ENCODE measurements at places on chromosomes 5 and 9.

DNA sequence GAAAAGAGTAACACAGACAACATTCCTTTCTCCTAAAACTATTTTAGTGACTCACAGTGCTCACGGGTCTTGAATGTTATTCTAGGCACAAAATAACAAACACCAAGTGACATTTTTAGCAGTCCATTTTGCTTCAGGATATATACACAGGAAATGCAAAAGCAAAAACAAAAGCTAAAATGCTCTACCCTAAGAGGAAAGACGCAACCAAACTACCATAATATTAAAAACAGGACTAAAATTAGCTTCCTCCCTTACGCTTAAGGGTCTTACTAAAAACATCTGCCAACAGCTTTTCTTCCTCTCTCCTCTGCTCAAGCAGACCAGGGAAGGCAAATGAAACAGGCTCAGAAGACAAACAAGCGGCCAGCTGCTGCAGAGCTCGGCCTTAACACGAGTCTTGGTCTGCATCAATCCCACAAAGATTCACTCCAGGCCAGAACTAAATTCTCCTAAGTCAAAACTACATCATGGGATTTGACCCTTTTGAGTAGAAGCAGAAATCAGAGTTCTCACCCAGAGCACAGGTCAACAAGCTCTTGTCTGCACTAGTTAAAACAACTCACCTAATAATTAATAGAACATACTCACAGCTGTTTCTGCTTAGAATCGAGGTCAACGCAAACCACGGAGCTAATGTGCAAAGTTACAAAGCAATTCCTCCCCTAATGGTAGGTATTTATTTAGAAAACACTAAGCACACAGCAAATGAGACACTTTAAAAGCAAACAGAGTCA lies 62.3 kb downstream of the RAPGEF1 start:
- DNase-seq = no peak

- DNase-seq = no peak
Measured at GRCh38 chr5:129406440-129406839, 53.7 kb upstream of the ADAMTS19 start.

DNA sequence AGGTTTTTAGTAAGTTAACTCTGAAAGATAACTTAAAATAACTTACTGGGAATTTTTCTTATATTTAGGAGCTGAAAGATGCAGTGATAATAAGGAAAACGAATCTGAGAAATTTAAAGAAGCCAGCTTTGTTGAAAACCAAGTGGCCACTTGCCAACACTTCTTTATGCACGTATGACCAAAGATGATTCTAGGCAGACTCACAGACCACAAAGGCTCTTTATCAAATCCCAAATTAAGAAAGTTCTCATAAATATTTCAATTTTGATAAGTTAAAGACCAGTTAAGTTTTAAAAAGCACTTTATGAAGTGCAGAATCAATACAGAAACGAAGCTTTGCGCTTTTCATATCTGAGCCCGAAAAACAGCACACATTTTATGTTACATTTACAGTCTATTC lies 1.5 kb downstream of the AFF4 start:
- DNase-seq = no peak

GRCh38 chr5:79032782-79033181 lies 36.7 kb downstream of the DMGDH start:
- no peak for DNase-seq

DNA sequence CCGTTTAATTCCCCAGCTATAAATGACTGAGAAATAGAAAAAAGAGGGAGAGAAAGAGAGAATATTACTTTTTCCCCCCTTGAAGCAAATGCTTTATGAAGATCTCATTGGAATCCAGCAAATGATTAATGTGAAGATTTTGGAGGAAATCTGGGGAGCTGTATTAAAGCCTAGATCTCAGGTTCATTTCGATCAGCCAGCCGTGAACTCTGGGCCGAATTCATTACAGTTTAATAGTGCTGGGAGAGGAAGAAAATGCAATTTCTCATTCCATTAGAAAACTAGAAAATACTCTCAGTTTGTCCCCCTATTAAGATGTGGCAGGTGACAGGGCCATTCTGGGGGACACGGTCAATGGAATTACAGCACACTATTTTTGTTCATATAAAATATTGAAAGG lies 4.8 kb downstream of the OTP start:
- no peak for DNase-seq

- no peak for DNase-seq
Measured at GRCh38 chr5:72117307-72117706, 10.0 kb downstream of the MAP1B start.

GRCh38 chr5:173477345-173478040 lies 139.0 kb downstream of the BOD1 start:
- DNase-seq = no peak

GRCh38 chr9:118985851-118986250 lies 383.4 kb downstream of the BRINP1 start:
- DNase-seq = no peak

GRCh38 chr9:37034305-37034937 lies 353 bp upstream of the PAX5 start:
- DNase-seq = no peak

GRCh38 chr5:94976853-94977252 lies 308.0 kb downstream of the MCTP1 start:
- DNase-seq = no peak

GRCh38 chr9:96391021-96391765 lies 7.7 kb upstream of the SLC35D2 start:
- DNase-seq = no peak

DNA sequence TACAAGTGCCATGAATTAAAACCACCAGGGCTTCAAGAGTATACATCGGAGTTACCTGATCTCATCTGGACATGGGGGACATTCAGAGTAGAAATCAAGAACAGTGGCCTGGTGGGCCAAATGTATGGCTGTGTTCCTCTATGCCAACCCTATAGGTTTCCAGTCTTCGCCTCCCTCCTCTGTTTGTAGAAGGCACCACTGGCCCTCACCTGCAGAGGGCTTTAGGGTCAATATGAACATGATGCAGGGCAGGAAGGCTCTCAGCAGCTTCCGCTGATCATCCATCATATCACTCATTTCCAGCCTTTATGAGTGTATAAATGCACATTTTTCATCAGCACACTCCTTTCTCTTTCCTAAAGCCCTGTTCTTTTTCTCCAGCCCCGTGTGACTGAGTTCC lies 555.5 kb upstream of the BRINP1 start:
- DNase-seq = no peak

DNA sequence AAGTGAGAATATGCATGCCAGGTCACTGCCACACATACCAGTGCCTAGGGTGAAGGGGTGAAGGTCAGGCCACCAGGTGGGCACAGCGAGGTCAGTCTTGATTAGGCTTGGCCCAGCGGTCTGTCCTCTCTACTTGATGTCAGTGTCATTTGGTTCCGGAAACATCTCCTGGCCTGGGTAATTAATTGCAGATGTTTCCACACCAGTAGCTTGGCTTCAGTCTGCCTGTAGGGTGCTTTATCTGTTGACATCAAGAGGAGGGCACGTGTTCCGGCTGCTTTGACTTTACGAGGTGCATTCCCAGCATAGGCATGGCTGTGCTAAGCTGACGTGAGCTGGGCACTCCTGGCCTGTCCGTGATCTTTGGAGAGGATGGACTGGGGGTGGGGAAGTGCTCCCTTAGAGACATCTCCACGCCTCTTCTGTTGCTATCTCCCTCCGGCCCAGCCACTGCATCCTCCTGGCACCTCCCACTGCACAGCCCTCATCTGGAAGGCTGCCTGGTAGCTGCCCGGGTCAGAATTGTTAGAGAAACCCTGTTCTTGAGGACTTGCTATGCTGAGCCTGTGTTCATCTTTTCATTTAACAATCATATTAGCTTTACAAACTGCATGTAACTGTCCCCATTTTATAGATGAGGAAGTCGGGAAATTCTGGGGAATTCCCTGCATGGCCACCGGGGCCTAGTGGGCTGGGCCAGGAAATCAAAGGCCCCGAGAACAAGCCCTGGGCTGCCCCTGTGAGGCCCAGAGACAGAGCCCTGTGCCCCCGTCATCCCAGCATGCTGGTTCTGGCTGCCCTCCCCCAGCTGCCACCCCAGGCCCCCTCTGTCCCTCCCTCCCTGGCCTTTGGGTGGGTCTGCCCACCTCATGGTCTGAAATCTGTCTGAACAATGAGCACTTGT lies 29.1 kb downstream of the JADE2 start:
- DNase-seq = no peak

DNA sequence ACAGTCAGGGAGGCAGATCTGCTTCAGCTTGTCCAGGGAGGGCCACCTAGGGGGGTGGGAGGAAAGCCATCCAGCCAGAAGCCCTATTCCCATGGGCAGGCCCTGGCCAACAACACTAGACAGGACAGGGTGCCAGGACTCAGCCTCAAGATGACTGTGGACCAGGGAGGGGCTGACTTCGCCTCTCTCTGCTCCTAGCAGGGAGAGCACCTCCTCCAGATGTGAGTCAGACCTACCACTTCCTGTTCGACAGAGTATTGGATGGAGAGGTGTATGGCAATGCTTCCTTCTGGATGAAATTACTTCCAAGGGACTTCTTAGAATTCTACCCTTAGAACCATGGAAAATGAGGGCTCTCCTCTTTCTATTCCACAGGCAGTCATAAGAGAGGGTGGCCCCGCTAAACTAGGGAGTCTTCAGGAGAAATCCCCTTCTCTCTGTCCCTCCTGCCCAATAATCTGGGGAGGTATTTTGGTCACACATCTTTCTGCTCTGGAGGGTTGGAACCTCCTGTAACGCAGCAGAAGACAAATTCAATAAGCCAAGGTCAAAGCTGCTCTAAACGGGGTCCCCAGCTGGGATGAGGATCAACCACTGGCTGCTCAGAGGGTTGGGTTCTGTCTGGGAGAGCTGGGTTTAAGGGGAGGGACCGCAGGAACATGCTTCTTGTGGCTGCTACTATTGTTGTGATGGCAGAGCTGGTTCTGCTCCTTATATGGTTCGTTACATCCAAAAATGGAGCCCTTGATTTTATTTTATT lies 23.2 kb upstream of the RCL1 start:
- no peak for DNase-seq

- DNase-seq = no peak
Measured at GRCh38 chr9:126170286-126170823, 156.3 kb upstream of the MVB12B start.

GRCh38 chr5:175471628-175472027 lies 6.7 kb upstream of the SFXN1 start:
- DNase-seq = no peak

GRCh38 chr5:82760856-82761255 lies 316.3 kb downstream of the TMEM167A start:
- no peak for DNase-seq

DNA sequence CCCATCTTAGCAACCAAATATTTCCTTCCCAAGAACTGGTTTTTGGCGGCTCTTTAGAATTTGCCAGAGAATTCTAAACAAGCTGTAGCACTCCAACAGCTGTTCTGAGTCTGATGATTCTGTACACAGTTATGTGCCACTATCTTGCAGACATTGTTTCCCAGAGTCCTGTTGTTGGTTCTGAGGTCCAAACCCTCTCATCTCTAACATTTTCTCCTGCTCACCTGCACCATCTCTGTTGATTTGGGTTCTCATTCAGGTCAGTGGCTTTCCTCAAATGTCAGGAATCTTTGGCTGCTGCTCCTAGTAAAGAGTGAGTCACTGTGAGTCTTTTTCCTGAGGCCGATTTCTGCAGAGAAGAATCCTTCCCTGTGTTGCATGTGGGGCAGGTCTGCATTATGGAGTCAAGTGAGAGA lies 50.0 kb downstream of the CAMSAP1 start:
- no peak for DNase-seq

- no peak for DNase-seq
Measured at GRCh38 chr9:105643795-105644194, 18.5 kb upstream of the TAL2 start.

- DNase-seq = no peak
Measured at GRCh38 chr5:147887026-147887627, 8.6 kb downstream of the SCGB3A2 start.

DNA sequence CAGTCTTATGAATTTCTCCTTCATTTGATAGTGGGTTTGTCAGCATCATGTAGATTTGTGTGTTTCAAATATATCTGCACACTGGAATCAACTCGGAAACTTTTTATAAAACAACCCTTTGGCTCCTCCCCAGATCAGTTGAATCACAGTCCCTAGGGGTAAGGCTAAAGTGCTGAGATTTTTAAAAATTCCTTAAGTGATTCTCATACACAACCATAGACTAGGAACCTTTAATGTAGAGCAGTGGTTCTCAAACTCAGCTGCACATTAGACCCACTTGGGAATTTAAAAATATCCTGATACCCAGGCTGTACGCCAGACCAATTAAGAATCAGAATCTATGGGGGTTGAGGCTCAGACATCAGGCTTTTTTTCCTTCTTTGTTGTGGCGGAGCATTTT lies 17.5 kb upstream of the JAK2 start:
- DNase-seq = no peak

GRCh38 chr9:116686693-116687073 lies 422 bp upstream of the TRIM32 start:
- no peak for DNase-seq

DNA sequence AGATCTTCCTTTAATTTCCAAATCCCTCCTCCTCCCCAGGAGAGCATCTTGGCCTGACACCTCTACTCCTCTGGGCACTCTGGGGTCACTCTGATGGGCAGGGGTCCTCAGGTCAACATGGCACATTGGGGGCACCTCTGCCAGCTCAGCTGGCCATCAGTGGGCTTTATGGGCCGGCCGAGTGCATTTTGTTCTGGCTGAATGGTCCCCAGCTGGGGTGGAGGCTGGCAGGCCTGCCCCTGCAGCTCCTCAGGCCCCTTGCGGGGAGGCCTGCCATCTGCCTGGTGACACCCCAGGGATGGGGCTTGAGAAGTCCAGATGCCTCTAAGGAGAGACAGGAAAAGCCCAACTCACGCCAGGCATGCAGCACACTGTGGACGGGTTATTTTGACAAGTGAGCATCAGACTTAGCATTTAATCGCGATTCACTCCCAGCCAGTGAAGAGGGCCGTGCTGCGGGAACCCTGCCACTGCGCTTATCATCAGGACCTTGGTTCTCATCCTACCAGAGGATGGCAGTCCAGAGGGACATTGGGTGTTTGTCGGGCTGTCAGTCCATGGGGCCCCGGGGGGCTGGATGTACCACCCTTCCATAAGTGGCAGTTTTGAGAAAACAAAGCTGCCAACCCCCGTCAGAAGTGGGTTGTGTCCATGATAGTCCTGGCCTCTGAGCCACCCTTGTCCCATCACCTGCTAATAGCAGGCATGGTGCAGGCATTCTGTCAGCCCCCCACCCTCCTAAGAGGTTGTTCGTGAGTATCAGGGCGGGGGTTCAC lies 21.7 kb downstream of the PHF2 start:
- DNase-seq = no peak

DNA sequence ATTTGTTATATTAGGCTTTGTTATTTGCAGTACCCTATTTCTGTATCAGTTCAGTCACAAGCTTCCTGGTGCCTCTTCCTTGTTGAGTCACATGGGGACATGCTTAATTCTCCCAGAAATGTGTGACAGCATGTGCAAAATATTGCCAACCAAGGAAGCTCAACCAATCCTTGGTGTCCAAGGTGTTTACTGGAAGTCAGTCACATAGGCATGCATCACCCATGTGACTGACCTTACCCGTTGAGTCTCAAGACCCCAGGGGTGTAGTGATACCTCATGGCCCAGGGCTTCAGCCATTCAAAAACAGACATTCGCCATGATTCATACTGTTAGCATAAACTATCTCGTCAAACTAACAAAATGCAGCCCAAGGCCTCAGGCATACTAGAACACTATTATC lies 9.3 kb upstream of the ANKDD1B start:
- DNase-seq = no peak
